Activated CD4-positive, alpha-beta T cell treated with anti-CD3 and anti-CD28 coated beads, Interleukin-2, amount 50 U/mL, for 24 hours (primary cell): ENCODE measurements at places on chromosomes 4 and X.

- no peak for DNase-seq
Observed at GRCh38 chrX:83535417-83536196, 27.5 kb downstream of the POU3F4 start.

DNA sequence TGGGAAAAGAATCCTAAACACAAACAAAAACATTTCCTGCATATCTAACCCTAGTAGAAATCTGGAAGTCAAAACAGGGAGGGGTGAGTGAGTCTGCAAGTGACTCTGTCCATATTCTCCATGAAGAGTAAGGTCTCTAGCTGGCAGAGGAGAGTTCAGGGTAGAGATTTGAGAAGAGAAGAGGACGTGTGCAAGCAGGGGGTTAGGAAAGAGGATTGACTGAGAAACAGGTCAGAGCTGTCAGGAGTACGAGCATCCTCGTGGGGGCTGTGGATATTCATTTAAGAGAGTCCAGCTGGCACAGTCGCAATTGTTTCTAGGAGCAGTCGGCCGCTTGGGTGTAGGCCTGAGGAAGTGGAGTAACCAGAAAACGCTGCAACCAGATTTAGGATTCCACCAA, 27.9 kb downstream of the PROM1 start:
- no peak for DNase-seq

GRCh38 chrX:1281521-1281920, 12.9 kb downstream of the CSF2RA start:
- DNase-seq, result no peak

GRCh38 chr4:78057135-78057599, at the start of gene FRAS1:
FRAS1 (plus strand) TSS chr4:78057323; CDS start chr4:78058010, 687 bp downstream.
- no peak for DNase-seq

- DNase-seq, result no peak
Observed at GRCh38 chrX:44223150-44223549, 120.3 kb downstream of the EFHC2 start.

DNA sequence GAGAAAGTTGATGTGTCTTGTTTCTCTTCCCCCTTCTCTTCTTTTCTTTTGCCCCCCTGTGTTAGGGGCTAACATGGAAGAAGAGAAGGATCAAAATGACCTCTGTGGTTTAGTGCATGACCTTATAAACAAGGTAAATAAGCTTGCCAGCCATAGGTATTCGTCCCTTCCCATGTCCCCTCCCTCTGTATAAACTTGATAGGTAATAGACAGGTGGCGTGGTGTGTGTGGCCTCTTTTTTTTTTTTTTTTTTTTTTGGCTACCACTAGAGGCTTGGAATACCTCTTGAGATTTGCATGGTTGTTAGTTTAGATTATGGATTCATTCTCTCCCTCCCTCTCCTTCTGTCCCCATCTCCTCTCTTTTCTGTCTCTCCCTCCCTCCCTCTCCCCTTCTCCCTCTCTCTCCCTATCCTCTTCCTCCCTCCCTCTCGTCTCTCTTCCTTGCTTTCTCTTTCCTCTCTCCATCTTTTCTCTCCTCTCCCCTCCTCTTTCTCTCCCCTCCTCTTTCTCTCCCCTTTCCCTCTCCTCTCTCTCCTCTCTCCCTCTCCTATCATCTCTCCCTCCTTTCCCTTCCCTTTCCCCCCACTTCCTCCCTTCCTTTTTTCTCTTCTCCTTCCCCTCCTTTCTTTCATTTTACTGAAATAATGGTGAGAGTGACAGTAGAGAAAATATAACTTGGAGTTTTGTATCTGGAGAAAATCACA, 134.4 kb downstream of the AFF1 start:
- DNase-seq, result no peak

DNA sequence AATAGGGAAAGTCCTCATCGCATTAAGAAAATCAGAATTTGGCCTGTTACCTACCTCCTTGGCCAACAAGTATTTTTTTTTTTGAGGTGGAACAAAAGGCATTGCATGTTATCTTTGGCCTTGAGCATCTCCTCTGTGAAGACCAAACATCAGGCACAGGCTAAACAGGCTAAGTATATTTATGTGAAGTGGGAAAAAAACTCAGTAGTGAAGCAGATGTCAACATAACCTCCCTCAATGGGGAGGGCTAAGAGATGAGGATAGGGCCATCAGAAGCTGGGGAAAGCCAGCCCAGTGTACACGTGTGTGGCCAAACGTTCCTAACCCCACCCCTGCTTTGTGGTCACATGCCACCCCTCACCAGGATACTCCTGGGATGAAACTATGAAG, 102.5 kb downstream of the FNIP2 start:
- no peak for DNase-seq

DNA sequence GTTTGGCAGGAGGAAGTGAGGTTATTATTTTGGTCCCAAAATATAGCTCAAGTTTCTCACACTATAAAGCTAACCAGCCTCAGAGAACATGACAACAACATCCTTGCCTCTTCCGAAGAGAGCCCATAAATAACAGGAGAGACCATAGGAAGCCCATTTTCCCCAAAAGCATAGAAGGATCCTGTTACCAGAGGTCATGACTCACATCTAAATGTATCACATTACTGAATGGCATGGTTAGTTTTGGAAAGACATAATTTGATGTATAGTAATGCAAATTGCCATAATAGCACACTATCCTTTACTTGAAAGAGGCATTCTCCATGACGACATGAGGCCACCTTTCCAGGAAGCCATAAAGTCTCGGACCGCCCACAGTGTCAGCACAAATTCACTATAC, 238.8 kb upstream of the GRIA3 start:
- DNase-seq, result no peak

- DNase-seq, result no peak
Observed at GRCh38 chrX:29528281-29528680, 687.1 kb upstream of the MAGEB2 start.

DNA sequence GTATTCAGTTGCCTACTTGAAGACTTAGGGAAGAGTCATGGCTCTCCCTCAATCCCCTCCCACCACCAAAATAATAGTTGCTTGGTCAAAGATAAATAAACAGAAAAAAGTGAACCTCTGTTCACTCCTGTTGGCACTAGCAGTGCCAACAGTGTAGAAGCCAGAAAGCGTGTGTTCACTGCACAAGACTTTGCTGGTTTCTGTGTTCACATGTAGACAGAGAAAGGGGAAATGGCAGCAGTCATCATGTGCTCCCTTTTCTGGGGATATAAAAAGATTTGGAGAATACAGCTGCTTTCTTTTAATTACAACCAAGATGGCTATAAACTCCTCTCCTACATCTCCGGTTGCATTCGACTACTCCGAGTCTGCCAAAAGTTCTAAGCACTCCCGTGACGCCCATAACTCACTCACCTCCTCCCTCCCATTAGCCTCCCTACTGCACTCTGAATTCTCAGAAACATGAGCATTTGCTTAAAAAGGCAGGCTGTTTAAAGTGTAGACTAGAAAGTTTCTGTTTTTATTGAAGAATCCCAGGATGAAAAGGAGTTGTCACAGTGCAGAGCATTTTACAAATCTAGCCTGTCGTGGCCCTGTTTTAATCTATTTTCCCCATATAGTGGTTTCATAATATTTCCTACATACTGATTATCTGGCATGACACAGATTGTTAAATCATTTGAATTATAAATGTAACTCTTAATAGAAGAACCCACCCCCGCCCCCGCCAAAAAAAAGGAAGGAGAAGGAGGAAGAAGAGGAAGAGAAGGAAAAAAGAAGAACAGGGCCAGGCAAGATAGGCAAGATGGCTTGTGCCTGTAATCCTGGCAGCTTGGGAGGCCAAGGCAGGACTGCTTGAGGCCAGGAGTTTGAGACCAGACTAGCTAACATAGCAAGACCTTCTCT, 16.7 kb downstream of the LGI2 start:
- DNase-seq, result no peak

DNA sequence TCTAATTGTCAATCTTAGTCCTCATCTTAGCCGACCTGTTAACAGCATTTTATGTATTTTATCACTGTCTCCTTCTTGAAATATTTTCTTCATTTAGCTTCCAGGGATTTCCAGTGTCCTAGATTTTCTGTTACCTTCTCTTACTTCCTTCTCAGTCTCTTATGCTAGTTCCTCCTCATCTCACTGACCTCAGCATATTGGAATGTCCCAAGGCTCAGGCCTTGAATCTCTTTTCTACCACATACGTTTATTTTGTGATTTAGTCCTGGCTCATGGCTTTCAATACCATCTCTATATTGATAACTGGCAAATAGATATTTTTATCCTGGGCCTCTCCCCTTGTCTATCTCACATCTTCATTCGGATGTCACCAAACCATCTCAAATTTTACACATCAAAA, 61.1 kb downstream of the IQCM start:
- no peak for DNase-seq

DNA sequence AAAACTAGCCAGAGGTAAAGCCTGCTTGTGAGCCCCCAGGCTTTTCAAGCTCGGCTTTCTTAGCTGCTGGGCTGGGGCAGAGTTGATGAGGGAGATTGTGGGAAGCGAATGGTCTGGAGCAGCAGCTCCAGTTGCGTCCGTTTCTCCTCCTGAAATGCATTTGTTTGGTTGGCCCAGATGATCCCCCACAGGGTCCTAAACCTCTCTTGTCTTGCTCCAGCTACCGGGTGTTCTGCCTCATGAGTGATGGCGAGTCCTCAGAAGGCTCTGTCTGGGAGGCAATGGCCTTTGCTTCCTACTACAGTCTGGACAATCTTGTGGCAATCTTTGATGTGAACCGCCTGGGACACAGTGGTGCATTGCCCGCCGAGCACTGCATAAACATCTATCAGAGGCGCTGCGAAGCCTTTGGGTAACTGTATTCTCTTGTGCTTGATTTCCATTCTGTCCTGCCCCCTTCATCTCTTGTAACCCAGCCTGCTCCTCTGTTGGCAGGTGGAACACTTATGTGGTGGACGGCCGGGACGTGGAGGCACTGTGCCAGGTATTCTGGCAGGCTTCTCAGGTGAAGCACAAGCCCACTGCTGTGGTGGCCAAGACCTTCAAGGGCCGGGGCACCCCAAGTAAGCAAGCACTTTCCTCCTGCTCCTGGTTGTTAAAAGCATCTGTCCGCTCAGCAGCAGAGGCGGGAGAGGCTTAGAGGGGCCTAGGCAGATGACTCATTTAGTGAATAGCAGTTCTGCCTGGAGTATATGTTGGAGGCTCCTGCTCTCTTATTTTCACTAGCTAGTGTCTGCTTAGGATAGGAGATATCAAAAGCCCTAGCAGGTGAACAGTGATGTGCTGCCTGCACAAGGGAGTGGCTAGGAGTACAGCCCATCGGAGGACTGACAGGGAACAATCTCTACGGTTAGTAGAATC, 15.3 kb downstream of the TKTL1 start:
- DNase-seq, result no peak

- no peak for DNase-seq
Observed at GRCh38 chr4:2798399-2799223, 5.7 kb downstream of the SH3BP2 start.

GRCh38 chr4:174324725-174325124, 41.0 kb downstream of the CEP44 start:
- DNase-seq, result no peak

GRCh38 chr4:183030309-183030708, 68.7 kb upstream of the WWC2 start:
- DNase-seq, result no peak

- no peak for DNase-seq
Observed at GRCh38 chr4:158042591-158043030, 130.2 kb downstream of the GASK1B start.

- DNase-seq, result no peak
Observed at GRCh38 chr4:48337731-48338130, 3.6 kb upstream of the SLAIN2 start.

DNA sequence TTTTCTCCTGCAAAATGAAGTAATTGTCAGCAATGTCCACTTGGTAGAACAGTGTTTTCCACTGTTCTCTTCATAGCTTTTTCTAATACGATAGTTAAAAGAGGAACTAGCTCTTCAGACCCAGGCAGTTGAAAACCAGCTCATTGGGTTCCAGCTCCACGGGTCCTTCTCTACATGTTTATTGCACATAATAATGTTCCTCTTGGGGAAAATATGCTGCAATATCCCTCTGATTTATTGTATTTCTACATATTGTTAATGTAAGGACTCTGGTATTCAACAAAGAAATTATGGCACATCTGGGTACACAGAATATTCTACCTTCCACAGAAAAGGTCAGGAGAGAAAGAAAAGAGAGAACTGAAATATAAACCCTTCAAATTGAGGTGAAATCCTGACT, 473.4 kb downstream of the TRIML1 start:
- DNase-seq, result no peak
